ENCODE measurements at places on chromosomes 4 and X. TPM values are rescaled to one million over a fixed set of nuclear protein-coding genes. Genes with fewer than 3 reads are reported as not detected.

The MAGED4 gene
- total RNA-seq: not detected

The HTN1 gene
- total RNA-seq: not detected

DNA sequence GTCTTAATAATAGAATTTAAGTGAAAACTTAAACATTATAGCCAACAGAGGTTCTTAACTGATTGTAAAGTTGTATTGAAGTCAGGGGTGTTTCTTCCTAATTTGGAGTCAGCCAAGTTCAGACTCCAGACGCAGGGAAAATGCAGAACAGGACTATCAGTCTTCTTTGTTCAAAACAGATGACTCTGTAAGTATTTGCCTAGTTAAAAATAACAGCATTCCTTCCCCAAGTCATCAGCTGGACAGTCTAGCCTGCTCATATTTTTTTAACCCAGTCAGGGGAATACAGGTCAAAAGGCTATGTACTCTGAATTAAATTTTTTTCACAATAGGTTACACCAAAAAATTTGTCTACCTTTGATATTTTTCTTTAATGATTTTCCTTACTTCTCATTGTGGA is 73.8 kb upstream of the DCLK2 start:
- H3K36me3 ChIP-seq: no peaks in the 10 kb centered on the region
- no peaks in the 10 kb centered on the region for H3K27me3 ChIP-seq
- no peaks in the 10 kb centered on the region for H3K4me1 ChIP-seq

GRCh38 chr4:18318682-18319388 is 297.3 kb upstream of the LCORL start:
- no peaks in the 10 kb centered on the region for H3K27me3 ChIP-seq
- H3K4me1 ChIP-seq: no peaks in the 10 kb centered on the region
- H3K4me3 ChIP-seq: no peak overlapping the region
- H3K27ac ChIP-seq: no peak overlapping the region

GRCh38 chr4:38752941-38753806 is 29.6 kb downstream of the TLR10 start:
- H3K4me1 ChIP-seq: peaks cover 38% of the 10 kb centered on the region
- no peaks in the 10 kb centered on the region for H3K27me3 ChIP-seq
- H3K27ac ChIP-seq: peak overlapping the region; percentile 62
- no peaks in the 10 kb centered on the region for H3K36me3 ChIP-seq
- H3K4me3 ChIP-seq: peak overlapping the region; percentile 13

The GASK1B gene
- total RNA-seq: 1.3 TPM

The CCSER1 gene
- 6.7 TPM for total RNA-seq

- H3K27ac ChIP-seq: peak overlapping the region; percentile 61
- H3K36me3 ChIP-seq: no peaks in the 10 kb centered on the region
- no peak for DNase-seq
- H3K4me3 ChIP-seq: peak overlapping the region; percentile 60
Observed at GRCh38 chrX:119758731-119759247, 401 bp downstream of the SOWAHD start.

GRCh38 chr4:3851211-3851610 is 85.0 kb downstream of the ADRA2C start:
- H3K27ac ChIP-seq: no peak overlapping the region
- H3K4me3 ChIP-seq: no peak overlapping the region
- no peaks in the 10 kb centered on the region for H3K36me3 ChIP-seq
- peaks cover 3% of the 10 kb centered on the region for H3K4me1 ChIP-seq
- no peak for DNase-seq

The GPR143 gene
- total RNA-seq: 1.8 TPM

The SH3TC1 gene
- total RNA-seq: 12.5 TPM

- peaks cover 10% of the 10 kb centered on the region for H3K36me3 ChIP-seq
- H3K27me3 ChIP-seq: no peaks in the 10 kb centered on the region
- H3K27ac ChIP-seq: no peak overlapping the region
- no peak overlapping the region for H3K4me3 ChIP-seq
- H3K4me1 ChIP-seq: peaks cover 9% of the 10 kb centered on the region
- no peak for DNase-seq
Observed at GRCh38 chr4:25813448-25814106, 49.2 kb downstream of the SEL1L3 start.

The POLA1 gene
- total RNA-seq: 27.0 TPM

The DUX4 gene
- not detected for total RNA-seq

The DRP2 gene
- total RNA-seq: 0.64 TPM

GRCh38 chr4:134787315-134787714 is 585.7 kb upstream of the PABPC4L start:
- H3K36me3 ChIP-seq: no peaks in the 10 kb centered on the region
- H3K27me3 ChIP-seq: no peaks in the 10 kb centered on the region
- DNase-seq: no peak
- no peak overlapping the region for H3K27ac ChIP-seq

DNA sequence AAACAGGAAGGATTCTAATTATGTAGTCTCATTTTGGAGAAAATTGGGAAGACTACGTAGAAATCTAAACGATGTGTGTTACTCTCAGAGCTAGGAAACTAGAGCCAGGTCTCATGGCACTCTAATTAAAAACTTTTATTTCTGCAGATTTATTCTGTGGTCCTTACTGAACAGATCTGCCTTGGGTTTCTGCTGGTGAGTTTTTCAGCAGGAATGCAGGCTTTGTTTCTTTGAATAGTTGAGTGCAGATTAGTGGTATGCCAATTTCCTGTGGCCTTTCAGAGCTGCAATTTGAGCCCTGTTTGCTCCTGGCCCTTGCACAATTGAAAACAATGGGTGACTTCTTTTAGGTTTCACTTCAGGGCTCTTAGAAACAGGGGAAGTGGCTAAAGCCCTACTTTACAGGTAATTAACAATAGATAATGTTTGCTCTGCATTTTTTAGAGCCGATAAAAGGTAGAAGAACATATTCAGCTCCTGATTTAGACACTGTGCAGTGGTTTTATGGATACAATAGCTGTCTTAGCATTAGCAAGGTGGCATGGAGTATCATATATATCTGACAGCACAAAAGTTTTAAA is 21.8 kb downstream of the SPRY1 start:
- DNase-seq: no peak
- H3K4me3 ChIP-seq: peak overlapping the region; percentile 5
- H3K27me3 ChIP-seq: no peaks in the 10 kb centered on the region
- no peaks in the 10 kb centered on the region for H3K36me3 ChIP-seq
- H3K4me1 ChIP-seq: peaks cover 4% of the 10 kb centered on the region

The RBMX2 gene
- total RNA-seq: 18.9 TPM

DNA sequence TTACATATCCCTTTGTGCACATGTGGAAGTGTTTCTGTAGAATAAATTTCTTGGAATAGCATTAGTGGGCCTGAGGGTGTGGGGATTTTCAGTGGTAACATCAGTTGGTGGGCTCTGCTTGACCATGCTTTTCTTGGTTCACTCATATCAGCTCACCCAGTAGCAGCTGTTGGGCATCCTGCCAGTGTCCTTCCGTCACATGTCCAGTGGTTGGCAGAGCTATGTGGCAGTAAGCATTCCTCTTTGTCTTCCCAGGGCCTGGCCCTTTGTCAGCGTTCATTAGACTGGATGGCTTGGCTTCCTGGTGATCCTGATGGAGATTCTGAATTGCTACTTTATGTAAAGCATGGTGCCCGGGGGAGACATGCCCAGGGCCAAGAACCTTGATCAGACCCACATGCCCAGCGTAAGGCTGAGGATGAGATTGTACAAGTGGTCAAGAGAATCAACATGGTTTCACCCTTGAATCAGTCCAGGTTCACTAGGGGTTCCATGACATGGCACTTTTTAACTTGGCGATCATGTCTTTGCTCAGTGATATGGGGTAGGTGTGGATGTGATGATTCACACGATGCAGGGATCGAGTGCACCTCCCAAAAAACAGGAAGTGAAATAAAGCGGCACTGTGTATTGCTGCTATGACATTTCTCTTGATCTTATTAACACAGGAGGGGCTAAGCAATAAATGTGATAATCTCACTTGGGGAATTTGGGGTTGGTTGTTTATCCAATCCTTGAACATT is 72.1 kb upstream of the IGFBP7 start:
- H3K4me1 ChIP-seq: no peaks in the 10 kb centered on the region
- H3K36me3 ChIP-seq: no peaks in the 10 kb centered on the region
- no peak for DNase-seq

The TBC1D9 gene
- total RNA-seq: 9.5 TPM

- DNase-seq: peak; percentile 51
- H3K36me3 ChIP-seq: no peaks in the 10 kb centered on the region
- H3K4me1 ChIP-seq: peaks cover 39% of the 10 kb centered on the region
- peak overlapping the region; percentile 7 for H3K4me3 ChIP-seq
Observed at GRCh38 chr4:39621582-39621981, 17.1 kb downstream of the SMIM14 start.
